Cardiac muscle cell (in vitro differentiated cells and primary cell): ENCODE measurements at places on chromosomes 2 and 18. TPM values are rescaled to one million over a fixed set of nuclear protein-coding genes. Genes with fewer than 3 reads are reported as not detected.

DNA sequence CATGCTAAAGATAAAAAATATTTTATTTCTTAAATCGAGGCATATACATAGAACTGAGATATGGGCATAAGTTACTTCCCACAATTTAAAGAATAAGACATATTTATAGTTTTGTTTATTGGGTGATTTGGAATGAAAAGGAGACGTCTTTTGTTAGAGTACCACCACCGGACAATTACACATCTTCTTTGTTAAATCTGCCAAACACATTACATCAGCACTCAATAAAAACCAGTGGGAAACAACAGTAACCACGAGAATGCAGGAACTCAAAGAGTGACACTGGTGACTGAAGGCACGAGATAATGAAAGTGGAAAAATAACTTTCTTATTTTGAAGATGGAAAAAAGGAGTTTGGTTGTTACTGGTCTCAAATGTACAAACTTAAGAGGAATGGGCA is 92.6 kb upstream of the TFCP2L1 start:
- H3K4me3 ChIP-seq, result no peak overlapping the region
- H3K27ac ChIP-seq, result no peak overlapping the region
- H3K4me1 ChIP-seq, result no peaks in the 10 kb centered on the region
- DNase-seq, result no peak
- H3K36me3 ChIP-seq, result peaks cover 31% of the 10 kb centered on the region

DNA sequence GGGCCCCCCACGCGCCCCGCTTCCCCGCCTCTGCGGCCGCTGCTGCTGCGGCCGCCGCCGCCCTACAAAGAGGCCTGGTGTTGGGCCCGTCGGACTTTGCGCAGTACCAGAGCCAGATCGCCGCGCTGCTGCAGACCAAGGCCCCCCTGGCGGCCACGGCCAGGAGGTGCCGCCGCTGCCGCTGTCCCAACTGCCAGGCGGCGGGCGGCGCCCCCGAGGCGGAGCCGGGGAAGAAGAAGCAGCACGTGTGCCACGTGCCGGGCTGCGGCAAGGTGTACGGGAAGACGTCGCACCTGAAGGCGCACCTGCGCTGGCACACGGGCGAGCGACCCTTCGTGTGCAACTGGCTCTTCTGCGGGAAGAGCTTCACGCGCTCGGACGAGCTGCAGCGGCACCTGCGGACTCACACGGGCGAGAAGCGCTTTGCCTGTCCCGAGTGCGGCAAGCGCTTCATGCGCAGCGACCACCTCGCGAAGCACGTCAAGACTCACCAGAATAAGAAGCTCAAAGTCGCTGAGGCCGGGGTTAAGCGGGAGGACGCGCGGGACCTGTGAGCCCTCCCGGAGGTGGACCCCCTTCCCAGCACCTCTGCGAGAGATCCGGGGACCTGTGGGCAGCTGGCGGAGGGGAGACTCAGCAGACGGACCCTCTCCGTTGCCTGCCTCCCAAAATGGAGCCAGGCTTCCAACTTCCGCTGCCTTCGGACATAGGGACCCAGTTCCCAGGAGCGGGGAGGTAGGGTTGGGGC is 1.9 kb downstream of the SP5 start:
- H3K36me3 ChIP-seq, result no peaks in the 10 kb centered on the region
- peaks cover 78% of the 10 kb centered on the region for H3K27me3 ChIP-seq
- DNase-seq, result peak; percentile 50
- H3K4me3 ChIP-seq, result peak overlapping the region; percentile 29
- no peaks in the 10 kb centered on the region for H3K4me1 ChIP-seq
- H3K27ac ChIP-seq, result no peak overlapping the region

GRCh38 chr18:76232779-76233178 is 262.3 kb downstream of the ZNF516 start:
- H3K36me3 ChIP-seq, result no peaks in the 10 kb centered on the region
- no peak overlapping the region for H3K27ac ChIP-seq
- no peaks in the 10 kb centered on the region for H3K4me1 ChIP-seq
- no peak overlapping the region for H3K4me3 ChIP-seq

DNA sequence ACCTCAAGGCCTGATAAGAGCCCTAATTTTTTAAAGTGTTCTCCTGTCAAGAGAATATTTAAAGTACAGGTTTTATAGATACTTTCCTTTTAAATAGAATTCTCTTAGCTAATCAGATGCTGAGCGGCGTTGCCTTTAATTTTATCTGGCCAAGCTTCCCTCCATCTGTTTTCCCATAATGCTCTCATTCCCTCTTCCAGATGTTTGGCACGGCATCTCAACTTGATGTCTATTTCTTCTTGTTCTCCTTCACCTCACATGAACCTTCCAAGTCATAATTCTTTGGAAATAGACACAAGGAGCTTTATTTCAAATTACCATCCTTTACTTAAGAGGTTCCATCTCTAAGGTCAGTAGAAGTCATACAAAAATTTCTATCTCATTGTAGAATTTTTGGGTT is 76.1 kb upstream of the CPO start:
- no peaks in the 10 kb centered on the region for H3K36me3 ChIP-seq
- H3K4me1 ChIP-seq, result peaks cover 17% of the 10 kb centered on the region
- no peak overlapping the region for H3K4me3 ChIP-seq
- no peaks in the 10 kb centered on the region for H3K27me3 ChIP-seq
- H3K27ac ChIP-seq, result no peak overlapping the region

GRCh38 chr2:127634066-127634617 is 11.8 kb upstream of the GPR17 start:
- H3K4me1 ChIP-seq, result no peaks in the 10 kb centered on the region
- no peak for DNase-seq
- H3K36me3 ChIP-seq, result no peaks in the 10 kb centered on the region

DNA sequence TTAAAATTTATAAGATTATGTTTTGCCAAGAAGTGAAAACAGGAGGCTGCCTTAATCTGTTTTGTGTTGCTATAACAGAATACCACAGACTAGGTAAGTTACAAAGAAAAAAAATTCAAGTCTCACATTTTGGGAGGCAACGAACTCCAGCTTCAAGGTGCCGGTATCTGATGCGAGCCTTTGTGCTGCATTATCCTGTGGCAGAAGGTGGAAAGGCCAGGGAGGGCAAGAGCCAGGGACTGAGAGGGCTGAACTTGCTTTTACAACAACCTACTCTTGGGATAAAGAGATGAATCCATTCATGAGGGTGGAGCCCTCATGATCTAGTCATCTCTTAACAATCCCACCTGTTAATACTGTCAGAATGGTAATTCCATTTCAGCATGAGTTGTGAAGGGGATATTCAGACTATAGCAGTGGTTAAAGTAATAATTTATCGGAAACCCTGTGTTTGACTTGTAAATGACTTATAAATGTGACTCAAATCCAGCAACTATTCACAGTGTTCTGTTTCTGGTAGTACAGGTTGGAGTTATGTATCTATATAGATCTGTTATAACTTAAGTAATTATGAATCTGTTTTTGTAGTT is 3.7 kb downstream of the MTX2 start:
- no peak for DNase-seq
- H3K36me3 ChIP-seq, result no peaks in the 10 kb centered on the region
- H3K27me3 ChIP-seq, result no peaks in the 10 kb centered on the region
- no peak overlapping the region for H3K27ac ChIP-seq

- H3K27ac ChIP-seq, result peak overlapping the region; percentile 35
- no peak overlapping the region for H3K4me3 ChIP-seq
- peak; percentile 45 for DNase-seq
Measured at GRCh38 chr2:101111917-101112771, 39.0 kb downstream of the TBC1D8 start.

DNA sequence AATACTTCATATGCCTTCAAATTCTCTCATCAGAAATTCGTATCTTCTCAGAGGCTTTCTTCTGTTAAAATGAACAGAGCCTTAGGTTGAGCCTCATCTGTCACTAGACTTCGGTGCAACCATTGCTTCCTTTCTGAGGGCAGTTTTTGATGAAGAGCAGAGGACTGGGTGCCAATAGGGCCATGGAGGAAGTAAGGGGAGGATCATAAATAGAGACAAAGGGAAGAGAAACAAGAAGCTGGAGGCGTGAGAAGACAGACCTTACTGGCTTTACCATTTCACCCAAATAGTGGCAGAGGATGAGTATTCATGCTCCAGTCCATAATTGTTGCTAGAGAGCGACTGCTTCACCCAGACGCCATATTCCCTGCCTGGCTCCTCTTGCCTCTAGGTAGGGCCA is 215.6 kb upstream of the PKDCC start:
- no peak for DNase-seq
- H3K4me1 ChIP-seq, result no peaks in the 10 kb centered on the region
- H3K4me3 ChIP-seq, result no peak overlapping the region
- H3K27ac ChIP-seq, result no peak overlapping the region
- H3K36me3 ChIP-seq, result no peaks in the 10 kb centered on the region
- peaks cover 3% of the 10 kb centered on the region for H3K27me3 ChIP-seq

DNA sequence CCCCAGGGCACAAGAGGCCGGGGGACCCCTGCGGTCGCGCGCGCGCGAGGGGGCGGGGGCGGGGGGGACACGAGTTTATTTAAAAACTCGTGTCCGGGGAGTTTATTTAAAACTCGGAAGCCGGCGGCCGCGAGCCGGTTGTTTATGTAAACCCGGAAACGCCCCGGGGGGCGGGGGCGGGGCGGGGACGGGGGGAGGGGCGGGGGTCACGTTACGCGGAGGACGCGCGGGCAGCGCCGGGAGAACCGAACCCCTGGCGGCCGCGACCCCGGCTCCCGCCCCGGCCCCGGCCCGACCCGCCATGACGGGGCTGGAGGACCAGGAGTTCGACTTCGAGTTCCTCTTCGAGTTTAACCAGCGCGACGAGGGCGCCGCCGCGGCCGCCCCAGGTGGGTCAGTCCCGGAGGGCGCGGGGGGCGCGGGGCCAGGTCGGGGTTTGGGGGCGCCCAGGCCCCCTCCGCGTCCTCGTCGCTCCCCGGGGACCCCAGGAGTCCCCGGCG is 4.4 kb downstream of the NFATC1 start:
- peaks cover 42% of the 10 kb centered on the region for H3K27me3 ChIP-seq
- peaks cover 3% of the 10 kb centered on the region for H3K4me1 ChIP-seq
- H3K36me3 ChIP-seq, result no peaks in the 10 kb centered on the region
- no peak overlapping the region for H3K27ac ChIP-seq
- H3K4me3 ChIP-seq, result peak overlapping the region; percentile 98
- DNase-seq, result peak; percentile 57

DNA sequence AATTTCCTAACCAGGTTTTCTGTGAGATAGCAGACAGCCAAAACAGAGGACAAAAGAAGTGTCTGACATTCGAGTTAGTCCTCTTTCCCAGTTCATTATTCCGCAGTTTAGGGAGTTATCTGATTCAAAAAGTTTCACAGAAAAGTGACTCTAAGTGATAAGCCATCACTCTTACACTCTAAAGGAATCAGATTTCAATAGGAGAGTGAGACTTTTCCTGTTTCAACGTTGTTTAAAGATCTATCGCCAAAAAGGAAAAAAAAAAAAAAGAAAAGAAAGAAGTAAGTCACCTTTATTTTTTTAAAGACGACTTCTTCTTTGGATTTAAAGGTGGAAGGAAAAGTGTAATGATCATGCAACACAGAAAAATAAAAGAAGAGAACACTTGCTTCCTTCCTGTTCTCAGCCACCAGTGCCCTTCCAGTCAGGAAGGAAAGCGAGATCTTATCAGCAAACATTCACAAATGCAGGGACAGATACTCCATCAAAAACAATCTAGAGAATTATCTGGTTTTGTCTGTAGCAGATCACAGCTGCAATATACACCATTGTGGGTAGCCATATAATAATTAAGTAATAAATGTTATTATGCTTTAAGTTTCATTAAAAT is 49.8 kb downstream of the TFPI start:
- H3K4me1 ChIP-seq, result peaks cover 11% of the 10 kb centered on the region
- no peak overlapping the region for H3K4me3 ChIP-seq
- no peak for DNase-seq
- no peaks in the 10 kb centered on the region for H3K36me3 ChIP-seq

DNA sequence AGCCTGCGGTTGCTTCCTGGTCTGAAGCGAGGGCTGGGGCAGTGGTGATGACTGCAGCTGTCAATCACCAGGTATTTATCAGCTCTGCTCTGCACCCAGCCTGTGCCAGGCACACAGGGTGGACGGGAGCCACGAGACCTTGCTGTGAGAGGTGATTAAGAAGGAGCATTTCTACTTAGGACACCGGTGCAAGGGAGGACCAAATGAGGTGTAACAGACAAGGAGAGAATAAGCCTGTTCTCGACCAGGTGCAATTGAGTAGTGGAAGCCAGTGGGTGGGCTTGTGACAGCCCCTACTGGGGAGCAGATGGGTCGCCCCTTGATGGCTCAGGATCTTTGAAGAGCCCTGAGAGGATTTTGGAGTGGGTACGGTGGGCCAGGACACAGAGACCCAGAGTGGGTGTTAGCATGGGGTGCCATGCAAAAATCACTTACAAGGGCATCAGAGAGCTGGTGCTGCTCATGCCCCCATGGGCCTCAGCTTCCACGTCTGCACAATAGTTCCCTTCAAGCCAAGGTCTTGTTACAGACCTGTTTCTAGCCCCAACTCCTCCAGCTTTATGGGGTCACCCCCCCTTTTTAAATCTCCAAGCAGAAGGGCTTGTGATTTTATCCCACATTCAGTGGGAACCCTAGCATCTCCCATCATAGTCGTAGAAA is 24.6 kb downstream of the GPR55 start:
- H3K36me3 ChIP-seq, result no peaks in the 10 kb centered on the region
- no peak overlapping the region for H3K4me3 ChIP-seq
- H3K4me1 ChIP-seq, result peaks cover 10% of the 10 kb centered on the region
- H3K27me3 ChIP-seq, result peaks cover 8% of the 10 kb centered on the region

- no peak overlapping the region for H3K4me3 ChIP-seq
- DNase-seq, result no peak
- H3K27ac ChIP-seq, result no peak overlapping the region
- H3K4me1 ChIP-seq, result peaks cover 5% of the 10 kb centered on the region
Measured at GRCh38 chr18:61738042-61738441, 154.8 kb downstream of the RNF152 start.

DNA sequence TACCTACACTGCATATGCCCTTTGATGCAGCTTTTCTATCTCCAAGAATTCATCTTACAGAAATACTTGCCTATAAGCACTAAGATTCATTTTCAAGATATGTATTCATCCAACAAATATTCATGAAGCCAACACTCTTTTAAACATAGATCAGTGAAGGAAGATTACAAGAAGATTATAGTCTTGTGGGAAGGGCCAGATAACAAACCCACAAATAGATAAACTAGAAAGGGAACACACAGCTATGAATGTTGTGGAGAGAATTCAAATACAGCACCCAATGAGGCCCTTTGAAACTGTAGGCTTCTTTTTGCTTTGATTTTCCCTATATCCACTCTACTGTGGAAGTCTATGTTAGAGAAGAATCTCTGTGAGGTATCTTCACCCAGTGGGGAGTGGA is 186.7 kb upstream of the RBMS1 start:
- H3K4me1 ChIP-seq, result peaks cover 6% of the 10 kb centered on the region
- H3K27me3 ChIP-seq, result no peaks in the 10 kb centered on the region
- H3K4me3 ChIP-seq, result no peak overlapping the region

GRCh38 chr18:24114924-24115549 is 23.8 kb upstream of the CABYR start:
- no peak for DNase-seq
- H3K4me3 ChIP-seq, result no peak overlapping the region
- H3K36me3 ChIP-seq, result no peaks in the 10 kb centered on the region
- no peak overlapping the region for H3K27ac ChIP-seq

- peaks cover 21% of the 10 kb centered on the region for H3K4me1 ChIP-seq
- no peak for DNase-seq
- no peak overlapping the region for H3K27ac ChIP-seq
- no peaks in the 10 kb centered on the region for H3K27me3 ChIP-seq
- no peak overlapping the region for H3K4me3 ChIP-seq
Measured at GRCh38 chr2:127656569-127657231, 10.7 kb downstream of the GPR17 start.

Gene DTNA
- total RNA-seq, result 19.6 and 27.6 TPM in 2 replicates

Gene FAM161A
- 3.3 and 4.5 TPM in 2 replicates for total RNA-seq

Gene ST6GAL2
- total RNA-seq, result 0.57 and 1.2 TPM in 2 replicates

Gene SERPINB10
- total RNA-seq, result not detected in 2 replicates

Gene PCARE
- 0.49 and 0.57 TPM in 2 replicates for total RNA-seq
